ENCODE measurements at places on chromosomes 4 and X.

DNA sequence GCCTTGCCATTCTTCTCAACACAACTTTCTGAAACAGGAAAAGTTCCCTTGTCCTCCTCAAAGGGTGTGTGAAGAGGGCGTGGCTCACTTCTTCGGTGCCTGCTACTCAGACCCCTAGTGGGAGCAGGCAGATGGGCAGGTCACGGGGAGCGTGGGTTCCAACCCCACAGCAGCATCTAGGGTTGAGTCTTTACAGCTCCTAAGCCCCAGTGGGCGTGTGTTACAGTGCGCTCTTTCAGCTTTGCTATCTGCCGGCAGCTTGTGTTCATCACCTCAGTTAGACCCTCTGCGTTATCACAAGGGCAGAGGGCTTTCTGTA is 57.5 kb upstream of the KLF3 start:
- no peak for DNase-seq

GRCh38 chr4:58214376-58214775 is 1104.2 kb upstream of the IGFBP7 start:
- DNase-seq: no peak

DNA sequence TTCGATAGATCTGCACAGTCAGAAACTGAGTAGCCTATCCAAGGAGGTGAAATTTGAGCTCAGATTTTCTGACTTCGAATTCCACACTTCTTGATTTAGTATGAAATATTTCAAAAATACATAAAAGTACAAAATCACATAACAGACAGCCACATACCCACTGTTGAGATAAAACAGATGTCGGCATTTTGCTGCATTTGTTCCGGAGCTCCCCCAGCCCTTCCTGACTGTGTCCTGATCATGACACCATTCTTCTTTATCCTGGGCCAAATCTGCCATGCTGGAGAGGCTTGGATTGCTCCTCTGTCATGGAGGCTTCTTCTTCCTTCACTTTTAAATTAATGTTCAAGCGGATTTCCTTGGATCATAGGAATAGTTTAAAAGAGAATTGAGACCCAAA is 124.2 kb upstream of the RBPJ start:
- no peak for DNase-seq

- no peak for DNase-seq
Observed at GRCh38 chr4:52889354-52889753, 27.2 kb downstream of the RASL11B start.

- no peak for DNase-seq
Observed at GRCh38 chrX:149987613-149988012, 49.3 kb upstream of the EOLA2 start.

- DNase-seq: no peak
Observed at GRCh38 chrX:41081821-41082220, 3.4 kb upstream of the USP9X start.

- DNase-seq: no peak
Observed at GRCh38 chrX:136214551-136214950, 36.6 kb downstream of the MAP7D3 start.

DNA sequence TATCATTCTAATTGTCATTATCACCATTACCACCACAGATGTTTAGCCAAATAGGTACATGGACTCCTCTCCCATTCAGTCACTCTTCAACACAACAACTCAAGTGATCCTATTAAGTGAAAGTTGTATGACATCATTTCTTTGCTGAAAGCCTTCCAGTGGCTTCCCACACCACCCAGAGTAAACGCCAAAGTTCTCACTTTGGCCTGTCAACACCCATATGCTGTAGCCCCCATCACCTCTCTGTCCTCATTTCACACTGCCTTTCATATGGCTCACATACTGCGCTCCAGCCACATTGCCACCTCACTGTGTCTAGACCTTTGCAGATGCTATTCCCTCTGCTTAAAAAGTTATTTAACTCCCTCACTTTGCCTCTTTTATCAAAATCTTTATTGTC is 682.3 kb downstream of the ADGRL3 start:
- DNase-seq: no peak

DNA sequence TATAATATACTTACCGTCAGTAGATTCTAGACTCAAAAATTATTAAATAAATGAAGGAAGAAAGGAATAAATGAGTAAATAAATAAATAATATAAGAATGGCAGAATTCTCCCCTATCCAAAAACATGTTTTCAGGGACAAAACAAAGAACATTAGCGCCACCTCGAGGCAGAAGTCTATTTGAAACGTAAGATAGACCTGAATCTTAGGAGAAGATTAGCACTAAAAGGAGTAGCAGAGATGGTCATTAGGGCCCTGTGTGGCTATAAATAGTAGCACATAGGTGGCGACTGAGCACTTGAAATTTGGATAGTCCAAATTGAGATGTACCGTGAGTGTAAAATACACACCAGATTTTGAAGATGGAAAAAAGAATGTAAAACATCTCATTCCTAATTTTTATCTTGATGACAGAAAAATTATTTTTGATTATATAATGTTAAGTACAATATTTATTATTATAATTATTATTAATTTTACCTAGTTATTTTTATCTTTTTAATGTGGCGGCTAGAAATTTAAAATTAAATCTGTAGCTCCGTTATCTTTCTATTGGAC is 24.3 kb upstream of the SRD5A3 start:
- DNase-seq: peak; percentile 35

GRCh38 chr4:40755616-40756015 is 5.9 kb downstream of the NSUN7 start:
- no peak for DNase-seq

DNA sequence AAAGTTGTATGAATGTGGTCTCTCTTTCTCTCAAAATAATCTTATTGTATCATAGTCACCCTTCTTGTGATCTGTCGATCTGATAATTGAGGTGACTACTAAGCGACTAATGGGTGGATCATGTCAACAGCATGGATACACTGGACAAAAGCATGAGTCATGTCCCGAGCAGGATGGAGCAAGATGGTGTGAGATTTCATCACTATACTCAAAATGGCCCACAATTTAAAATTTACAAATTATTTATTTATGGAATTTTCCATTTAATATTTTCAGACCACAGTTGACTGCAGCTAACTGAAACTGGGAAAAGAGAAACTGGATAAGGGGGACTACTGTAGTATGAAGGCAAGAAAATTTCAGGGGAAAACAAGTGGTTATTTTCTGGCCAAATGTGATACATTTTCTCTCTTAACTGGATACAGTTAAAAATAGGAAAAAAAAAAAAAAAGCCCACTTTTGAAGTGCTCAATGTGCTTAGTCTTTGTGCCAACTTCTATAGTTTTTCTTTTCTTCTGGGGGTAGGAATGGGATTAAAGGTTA is 25.3 kb downstream of the FAM241A start:
- DNase-seq: no peak

DNA sequence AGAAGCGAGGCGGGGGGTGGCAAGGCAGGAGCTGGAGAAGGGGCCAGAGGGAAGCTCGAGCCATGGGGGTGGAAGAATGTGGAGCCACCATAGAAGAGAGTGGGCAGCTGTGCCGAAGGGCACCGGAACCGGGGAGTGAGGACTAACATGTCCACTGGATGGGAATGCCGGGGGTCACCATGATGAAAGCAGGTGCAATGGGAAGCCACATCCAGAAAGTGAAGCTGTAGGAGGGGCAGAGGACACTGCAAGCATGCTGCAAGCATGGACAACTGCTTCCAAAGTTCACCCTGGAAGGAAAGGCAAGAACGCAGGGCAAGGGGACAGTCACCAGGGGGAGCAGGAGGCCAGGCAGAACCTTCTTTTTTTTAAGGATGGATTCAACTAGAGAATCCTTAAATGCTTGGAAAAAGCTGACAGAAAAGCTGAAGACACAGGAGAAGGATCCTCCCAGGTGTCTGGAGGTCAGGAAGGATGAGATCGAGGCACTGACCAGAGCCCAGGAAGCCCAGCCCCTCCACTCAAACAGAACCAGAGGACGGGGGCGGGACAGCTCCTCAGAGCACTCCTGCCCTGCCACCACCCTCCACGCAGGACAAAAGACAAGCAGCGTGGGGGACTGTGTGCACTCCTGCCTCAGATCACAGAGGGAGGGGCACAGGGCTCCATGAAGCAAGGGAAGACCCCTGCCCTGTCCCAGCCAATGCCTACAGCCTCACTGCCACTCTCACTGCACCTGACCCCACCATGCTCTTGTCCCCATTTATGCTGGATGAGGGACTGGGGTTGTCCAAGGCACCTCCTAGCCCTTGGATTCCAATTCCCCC is 169.2 kb downstream of the AFAP1 start:
- DNase-seq: peak; percentile 30

DNA sequence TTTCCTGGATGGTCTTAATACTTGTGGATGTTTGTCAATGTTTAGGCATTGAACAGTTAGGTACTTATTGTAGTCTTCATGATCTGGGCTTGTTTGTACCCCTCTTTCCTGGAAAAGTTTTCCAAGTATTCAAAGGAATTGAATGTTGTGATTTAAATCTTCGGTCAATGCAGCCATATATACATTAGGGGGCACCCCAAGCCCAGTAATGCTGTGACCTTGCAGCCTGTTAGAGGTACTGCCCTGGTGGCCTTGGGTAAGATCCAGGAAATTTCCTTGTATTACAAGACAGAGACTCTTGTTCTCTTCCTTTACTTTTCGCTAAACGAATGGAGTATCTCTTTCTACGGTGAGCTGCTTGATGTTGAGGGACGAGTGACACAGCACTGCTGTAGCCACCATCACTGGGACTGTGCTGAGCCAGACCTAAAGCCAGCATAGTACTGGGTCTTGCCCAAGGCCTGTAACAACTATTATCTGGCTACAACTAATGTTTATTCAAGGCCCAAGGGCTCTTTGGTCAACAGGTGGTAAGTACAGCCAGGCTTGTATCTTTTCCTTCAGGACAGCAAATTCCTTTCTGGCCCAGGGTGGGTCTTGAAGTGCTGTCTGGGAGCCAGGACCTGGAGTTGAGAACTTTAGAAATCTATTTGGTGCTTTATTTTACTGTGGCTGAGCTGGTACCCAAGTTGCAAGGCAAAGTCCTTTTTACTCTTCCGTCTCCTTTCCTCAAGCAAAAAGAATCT is 118.3 kb upstream of the ATOH1 start:
- DNase-seq: no peak

DNA sequence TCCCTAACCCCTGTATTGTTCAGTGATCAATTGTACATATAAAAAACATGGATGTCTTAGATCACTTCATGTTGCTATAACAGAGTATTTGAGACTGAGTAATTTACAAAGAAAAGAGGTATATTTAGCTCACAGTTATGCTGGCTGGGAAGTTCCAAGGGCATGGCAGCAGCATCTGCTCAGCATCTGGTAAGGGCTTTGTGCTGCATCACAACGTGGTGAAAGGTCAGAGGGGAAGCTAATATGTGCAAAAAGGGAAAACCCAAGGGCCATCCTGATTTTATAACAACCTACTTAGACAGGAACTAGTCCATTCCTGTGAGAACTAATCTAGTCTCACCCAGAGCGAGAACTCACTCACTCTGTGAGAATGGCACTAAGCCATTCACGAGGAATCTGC is 128.2 kb upstream of the OTUD4 start:
- DNase-seq: no peak

DNA sequence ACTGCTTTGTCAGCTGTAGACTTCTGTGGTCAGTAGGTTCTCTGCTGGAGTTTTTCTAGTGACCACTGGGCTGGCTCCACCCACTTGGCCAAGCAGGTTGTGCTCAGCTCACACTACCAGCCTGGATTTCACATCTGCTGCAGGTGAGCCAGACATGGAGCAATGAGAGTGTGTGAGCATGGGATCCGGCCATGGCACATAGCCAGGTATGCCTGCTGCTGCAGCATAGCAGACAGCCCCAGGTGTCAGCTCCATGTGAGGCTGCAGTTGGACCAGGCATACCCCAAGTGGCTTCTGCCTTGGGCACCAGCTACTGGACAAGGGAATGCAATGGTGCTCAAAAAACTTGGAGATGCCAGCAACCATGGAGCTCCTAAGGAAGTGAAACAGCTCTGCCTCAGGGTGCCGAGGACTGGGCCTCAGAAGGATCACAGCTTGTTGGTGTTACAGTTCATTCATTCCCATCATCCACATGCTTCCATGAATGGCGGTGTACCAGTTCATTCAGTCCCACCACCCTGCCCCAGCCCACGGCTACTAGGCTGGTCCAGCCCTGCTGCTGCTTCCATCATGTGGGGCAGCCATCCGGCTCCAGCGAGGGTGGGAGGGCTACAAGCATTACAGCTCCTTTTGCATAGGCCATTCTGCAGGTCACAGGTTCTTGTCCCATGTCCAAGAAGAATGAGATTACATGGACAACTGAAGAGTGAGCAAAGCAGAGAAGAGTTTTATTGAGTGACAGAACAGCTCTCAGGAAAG is 389.1 kb upstream of the PCDH7 start:
- DNase-seq: no peak

DNA sequence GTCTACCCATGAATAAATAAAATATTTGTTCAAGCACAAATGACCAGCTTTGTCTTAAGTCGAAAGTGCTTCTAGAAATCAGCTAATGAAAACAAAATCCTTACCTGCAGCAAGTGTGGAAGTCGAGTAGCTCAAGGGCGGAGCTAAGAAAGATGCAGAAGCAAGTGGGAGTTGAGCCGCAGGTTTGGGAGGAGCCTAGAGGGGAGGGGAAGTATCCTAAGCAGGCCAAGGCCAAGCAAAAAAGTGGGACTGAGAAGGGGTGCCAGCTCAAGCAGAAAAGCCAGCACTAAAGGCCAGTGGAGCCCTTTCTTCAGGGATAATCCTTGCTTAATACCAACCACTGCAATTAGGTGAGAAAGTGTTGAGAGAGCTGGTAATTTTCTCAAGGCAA is 60.8 kb downstream of the DLG3 start:
- no peak for DNase-seq

Data from CD4-positive, alpha-beta T cell treated with Interleukin-10 for 1 hour (primary cell).